ENCODE measurements at places on chromosomes 4 and X.

DNA sequence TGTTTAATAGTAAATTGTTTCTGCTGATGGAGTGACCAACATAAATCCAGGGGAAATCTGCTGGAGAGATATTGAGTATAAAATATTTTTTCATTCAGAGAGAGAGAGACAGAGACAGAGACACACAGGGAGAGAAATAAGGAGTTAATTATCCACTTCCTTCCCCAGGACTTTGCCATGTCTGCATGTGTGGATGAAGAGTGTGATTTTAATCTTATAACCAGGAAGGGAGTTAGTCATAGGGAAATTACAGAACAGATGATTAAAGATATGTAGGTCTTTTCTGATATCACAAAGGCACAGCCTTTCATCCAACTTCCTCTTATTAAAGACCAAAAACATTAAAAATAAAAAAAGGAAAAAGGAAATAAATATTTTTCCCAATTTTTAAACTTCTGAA, 526.3 kb downstream of the SPRY1 start:
- no peak for DNase-seq

DNA sequence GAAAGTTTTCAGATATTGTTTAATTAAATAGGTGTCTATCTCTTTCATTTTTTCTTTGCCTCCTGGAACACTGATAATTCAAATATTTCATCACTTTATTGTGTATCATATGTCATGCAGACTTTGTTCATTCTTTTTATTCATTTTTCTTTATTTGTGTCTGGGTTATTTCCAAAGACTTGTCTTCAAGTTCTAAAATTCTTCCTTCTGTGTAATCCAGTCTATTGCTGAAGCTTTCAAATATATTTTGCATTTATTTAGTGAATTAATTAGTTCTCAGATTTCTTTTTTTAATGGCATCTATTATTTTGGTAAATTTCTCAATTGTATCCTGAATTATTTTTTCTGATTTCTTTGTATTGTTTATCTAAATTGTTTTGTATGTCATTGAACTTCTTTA, 70.1 kb downstream of the ZNF330 start:
- DNase-seq = no peak

DNA sequence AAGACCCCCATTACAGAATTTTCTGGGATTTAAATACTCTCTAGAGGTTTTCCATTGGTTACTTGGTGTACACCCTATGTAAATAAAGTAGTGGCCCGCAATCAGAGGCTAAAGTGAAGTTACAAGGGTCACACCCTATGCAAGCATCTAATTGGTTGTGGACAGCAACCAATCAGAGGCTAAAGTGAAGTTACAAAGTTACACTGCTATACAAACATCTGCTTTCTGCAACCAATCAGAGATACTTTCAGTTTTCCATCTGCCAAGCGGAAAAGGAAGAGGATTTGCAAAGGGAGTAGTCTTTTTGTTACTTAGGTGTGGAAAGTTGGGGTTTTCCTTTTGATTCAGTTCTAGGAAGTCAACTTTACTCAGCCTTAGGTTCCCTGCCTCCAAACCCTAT, 2.0 kb upstream of the ATRX start:
- peak; percentile 32 for DNase-seq

DNA sequence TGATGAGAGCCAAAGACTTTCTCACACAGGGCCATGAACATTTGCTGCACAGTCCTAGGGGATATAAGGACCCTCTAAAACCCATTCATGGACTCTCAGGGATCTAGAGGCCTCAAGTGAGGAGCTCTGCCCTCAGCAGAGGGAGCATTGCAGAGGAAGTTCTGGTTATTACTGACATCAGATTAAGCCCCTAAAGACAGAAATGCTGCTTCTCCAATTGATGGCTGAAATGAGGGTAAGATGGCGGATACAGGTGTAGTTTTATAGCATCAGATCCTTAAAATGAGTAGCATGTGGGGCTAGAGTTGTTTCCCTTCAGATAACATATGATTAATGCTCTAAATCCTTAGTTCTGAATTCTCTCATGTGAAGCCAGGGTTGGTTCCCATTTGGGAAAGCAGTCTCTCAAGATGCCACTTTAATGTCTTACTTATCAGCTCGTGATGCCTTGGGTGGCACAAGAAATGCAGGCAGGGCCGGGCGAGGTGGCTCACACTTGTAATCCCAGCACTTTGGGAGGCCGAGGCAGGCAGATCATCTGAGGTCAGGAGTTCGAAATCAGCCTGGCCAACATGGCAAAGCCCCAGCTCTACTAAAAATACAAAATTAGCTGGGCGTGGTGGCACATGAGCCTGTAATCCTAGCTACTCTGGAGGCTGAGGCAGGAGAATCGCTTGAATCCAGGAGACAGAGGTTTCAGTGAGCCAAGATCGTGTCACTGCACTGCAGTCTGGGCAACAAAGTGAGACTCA, 7.9 kb downstream of the RHOH start:
- no peak for DNase-seq

GRCh38 chr4:169225812-169226211, 44.9 kb downstream of the SH3RF1 start:
- DNase-seq = no peak

- DNase-seq = no peak
Observed at GRCh38 chr4:125013891-125014290, 300.9 kb upstream of the FAT4 start.

GRCh38 chr4:146916479-146917076, 29.1 kb downstream of the TTC29 start:
- peak; percentile 36 for DNase-seq

GRCh38 chrX:21946925-21947641, 6.6 kb downstream of the SMS start:
- DNase-seq = peak; percentile 7

- peak; percentile 30 for DNase-seq
Observed at GRCh38 chr4:78661921-78662521, 110.5 kb downstream of the ANXA3 start.

DNA sequence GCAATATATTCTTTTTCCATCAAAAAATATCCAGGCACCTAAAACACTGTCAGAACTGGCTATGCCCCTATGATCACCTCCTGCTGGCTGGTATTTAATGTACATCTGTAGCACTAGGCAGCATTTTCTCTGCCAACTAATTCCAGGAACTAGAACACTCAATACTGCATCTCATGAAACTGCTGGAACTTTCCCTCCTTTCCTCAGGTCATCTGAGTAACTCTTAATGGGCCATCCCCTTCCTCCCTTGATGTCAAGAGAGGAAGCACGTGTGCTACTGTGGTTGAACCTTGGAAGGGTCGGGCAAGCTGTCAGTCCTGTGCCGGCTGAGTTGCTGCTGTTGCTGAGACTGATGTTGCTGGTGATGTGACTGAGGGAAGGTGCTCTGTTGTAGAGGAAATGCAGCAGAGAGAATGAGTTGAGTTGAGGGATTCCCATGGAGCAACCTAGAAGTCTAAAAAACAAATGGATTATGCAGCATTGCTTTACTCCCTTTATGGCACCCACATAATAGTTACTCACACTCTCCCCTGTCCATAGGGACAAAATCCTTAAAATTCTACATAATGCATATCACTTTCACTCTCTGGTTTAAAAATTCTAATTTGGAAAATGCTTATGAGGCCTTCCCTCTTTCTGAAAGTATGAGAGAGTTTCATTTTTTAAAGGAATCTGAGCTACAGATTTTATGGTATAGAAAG, 39.5 kb downstream of the TMEM165 start:
- peak; percentile 8 for DNase-seq

GRCh38 chr4:172845281-172845680, 323.3 kb upstream of the GALNT7 start:
- DNase-seq = no peak

DNA sequence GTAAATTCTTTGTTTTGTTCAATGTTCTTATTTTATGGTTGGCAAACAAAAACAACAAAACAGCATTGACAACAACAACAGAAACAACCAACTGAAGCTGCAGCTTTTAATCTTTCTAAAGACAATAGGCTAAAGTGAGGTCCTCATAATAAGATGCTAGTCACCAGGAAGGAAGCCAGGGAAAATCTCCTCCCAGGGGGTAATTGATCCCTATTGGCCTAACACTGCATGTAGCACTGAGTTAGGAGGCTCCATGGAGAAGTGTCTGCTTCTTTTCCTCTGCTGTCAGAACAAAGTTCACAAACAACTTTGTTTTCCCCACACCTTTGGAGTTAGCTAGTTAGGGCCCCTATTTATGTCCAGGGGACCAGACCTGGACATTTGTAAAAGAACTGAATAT, 4.7 kb upstream of the LRAT start:
- no peak for DNase-seq

- no peak for DNase-seq
Observed at GRCh38 chr4:105283501-105283900, 136.8 kb downstream of the TET2 start.

- DNase-seq = no peak
Observed at GRCh38 chr4:59063015-59063720, 1953.0 kb upstream of the IGFBP7 start.

DNA sequence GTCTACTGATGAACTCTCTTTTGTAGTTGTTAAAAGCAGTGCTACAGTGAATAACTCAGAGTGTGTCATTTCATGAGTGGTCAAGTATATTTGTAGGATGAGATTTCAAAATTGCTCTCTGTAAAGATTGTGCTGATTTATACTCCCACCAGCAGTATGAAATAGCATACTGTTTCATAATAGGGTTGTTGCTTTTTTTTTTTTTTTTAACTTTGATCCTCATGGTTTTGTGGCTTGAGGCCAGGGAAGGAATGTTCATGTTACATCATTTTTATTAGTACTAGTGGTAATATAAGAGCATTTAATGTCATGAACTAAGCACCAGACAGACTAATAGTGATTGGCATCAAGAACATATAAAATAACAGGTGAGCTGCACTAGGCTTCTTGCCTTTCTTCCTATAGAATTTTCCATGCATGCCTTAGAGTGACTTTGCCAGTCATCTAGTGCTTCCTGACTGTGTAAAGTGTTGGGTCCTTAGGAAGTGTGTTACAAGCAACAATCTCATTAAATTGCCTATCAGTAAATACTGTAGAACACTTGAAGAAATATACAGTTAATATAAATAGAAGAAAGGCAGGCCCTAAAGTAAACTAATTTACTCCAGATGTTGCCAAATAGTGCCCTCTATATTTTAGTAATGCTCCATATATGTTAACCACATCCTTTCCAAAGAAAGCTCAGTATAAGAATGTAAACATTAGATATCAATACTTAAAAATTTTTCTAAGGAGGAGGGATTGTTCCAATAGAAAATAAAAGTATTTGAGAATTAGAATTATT, 38.6 kb upstream of the MSMO1 start:
- no peak for DNase-seq

DNA sequence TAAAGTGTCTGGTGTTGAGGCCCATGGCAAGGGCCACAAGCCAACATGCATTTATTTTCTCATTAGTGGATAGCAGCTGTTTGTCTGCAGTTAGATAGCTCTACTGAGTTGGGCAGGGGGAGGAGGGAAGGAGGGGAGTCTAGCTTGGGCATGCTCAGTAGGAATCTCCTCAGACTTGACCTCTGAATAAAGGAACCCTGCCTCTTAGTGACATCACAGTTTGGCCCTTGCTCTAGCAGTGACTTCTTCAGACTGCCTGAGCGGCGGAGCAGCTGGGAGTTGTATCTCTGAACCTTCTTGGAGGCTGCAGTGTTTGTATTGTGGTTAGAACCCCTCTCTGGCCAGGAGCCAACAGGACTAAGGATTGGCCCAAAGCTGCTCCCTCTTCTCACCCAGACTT, 57.4 kb downstream of the BCORL1 start:
- no peak for DNase-seq

GRCh38 chrX:150768580-150769190, 75.5 kb downstream of the MTMR1 start:
- DNase-seq = peak; percentile 62

GRCh38 chrX:104668550-104668949, 102.6 kb downstream of the IL1RAPL2 start:
- DNase-seq = peak; percentile 17

GRCh38 chrX:26373829-26374228, 157.9 kb downstream of the MAGEB5 start:
- DNase-seq = no peak

GRCh38 chrX:110671068-110671803, 124.4 kb downstream of the CHRDL1 start:
- no peak for DNase-seq

- no peak for DNase-seq
Observed at GRCh38 chr4:168128601-168129000, 36.3 kb downstream of the ANXA10 start.

GRCh38 chrX:38247051-38247450, 26.4 kb upstream of the SRPX start:
- no peak for DNase-seq

- no peak for DNase-seq
Observed at GRCh38 chrX:119489212-119490074, 21.2 kb downstream of the SLC25A5 start.

DNA sequence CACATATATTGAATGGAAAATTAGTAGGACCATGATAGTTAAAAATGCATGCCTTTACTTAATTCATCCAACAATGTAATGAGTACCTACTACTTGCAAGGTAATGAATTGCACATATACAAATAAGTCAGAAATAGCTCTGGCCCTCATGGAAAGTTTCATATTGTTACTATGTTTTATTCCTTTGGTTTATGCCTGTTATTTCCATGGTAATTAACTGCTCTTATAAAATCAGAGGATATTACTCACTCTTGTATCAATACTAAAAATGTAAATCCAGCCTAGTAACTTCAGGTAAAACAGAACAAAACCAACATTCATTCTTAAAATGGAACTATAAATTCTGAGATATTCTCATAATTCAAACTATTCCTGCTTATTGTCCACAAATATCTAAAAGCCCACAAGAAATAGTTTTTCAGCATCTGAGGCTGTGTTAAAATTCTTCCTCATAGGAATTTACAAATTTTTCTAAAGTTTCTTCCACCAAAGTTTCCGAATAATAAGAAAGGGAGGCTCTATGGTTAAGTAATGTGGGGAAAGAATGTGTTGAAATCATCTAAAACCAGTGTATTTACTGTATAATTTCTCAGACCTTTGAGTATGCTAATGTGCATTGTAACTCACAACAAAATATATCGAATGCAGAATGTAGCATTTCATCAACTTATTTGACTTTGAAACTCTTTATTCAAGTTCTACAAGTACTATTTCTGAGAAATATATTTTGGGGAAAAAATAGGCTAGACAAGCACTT, 444.2 kb downstream of the PDGFC start:
- no peak for DNase-seq

GRCh38 chr4:67687636-67688035, 13.3 kb downstream of the UBA6 start:
- no peak for DNase-seq

GRCh38 chr4:54365691-54366090, 136.6 kb downstream of the PDGFRA start:
- no peak for DNase-seq

DNA sequence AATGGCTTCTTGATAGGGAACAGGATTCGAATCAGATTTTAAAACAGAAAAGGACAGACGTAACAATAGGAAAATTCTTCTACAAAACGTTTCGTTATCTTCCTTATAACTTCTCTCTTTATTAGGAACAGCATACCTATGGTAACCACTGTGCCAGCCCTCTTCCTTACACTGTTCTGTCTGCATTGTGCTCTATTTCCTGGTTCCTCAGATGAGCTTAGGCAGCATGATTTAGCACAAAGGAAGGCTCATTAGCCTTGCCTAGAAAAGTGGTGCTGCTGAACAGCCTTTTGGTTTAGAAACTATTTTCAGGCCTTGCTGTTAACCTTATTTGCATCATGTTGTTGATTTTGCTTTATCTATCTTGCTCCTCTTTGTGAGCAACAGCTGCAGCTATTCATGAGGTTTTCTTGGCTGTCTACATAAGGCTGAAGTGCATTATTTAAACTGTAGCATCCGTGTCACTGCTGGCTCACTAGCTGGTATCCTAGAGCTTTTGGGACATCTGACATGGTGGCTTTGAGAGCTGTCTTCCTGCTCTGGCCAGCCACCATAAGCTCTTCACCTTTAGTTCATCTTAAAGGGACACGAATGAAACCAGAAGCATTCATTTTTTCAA, 69.9 kb upstream of the NRK start:
- no peak for DNase-seq

Measured in Ammon's horn (tissue), 1 donor.